ENCODE measurements at places on chromosomes 3 and 15.
A peak's percentile ranks its signal among the peaks of the same experiment; 100 is the strongest.

DNA sequence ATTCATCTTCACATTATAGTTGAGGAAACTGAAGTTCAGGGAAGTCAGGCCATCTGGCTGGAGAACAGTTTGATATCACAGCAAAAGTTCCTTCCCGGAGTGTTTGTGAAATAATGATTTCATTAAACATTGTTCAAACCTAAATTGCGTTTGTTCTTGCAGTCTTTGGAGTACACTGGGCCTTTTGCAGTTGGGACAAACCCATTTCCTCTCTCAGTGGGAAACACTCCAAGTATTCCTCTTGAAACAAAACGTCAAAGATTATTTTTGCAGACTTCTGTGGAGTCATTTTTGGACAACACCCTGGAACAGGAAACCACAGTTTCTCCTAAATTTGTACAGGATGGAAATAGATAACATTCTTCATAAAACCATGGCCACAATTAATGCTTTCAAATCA lies 287.5 kb downstream of the PTPRG start:
- DNase-seq, result no peak

DNA sequence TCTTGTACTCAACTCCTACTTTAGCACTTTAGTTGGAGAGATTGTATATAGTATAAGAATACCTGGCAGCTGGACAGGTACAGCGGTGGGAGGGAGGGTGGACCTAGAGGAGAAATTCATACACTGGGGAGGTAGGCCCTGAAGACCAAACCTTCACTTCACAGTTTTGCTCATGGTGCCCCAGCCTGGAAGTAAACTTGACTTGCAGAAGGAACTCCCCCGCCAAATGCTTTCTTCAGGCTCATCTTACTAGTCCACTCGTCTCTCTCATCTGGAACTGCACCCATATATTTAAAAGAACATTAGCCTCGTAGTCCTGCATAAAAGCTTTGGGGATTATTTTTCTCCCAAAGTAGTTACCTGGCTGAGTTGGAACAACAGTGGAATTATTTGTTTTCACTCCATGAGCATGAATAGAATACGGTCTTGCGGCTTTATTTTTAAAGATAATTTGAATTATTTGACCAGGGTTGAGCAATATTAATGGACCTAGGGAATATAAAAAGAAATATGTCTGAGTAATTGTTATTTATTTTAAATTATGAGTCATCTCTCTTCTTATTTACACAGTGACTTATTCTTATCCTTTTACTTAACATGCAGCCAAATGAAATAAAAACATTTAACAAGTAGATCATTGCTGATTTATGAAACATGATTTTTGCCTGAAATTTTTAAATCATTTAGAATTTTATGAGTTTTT lies 25.5 kb upstream of the CP start:
- DNase-seq, result no peak

- no peak for DNase-seq
These were observed 243.9 kb downstream of the SHQ1 start for GRCh38 chr3:72604328-72604727.

- DNase-seq, result no peak
These were observed 6.9 kb upstream of the AP2M1 start for GRCh38 chr3:184167786-184168185.

- DNase-seq, result no peak
These were observed 28.3 kb downstream of the AP3B2 start for GRCh38 chr15:82681371-82681770.

DNA sequence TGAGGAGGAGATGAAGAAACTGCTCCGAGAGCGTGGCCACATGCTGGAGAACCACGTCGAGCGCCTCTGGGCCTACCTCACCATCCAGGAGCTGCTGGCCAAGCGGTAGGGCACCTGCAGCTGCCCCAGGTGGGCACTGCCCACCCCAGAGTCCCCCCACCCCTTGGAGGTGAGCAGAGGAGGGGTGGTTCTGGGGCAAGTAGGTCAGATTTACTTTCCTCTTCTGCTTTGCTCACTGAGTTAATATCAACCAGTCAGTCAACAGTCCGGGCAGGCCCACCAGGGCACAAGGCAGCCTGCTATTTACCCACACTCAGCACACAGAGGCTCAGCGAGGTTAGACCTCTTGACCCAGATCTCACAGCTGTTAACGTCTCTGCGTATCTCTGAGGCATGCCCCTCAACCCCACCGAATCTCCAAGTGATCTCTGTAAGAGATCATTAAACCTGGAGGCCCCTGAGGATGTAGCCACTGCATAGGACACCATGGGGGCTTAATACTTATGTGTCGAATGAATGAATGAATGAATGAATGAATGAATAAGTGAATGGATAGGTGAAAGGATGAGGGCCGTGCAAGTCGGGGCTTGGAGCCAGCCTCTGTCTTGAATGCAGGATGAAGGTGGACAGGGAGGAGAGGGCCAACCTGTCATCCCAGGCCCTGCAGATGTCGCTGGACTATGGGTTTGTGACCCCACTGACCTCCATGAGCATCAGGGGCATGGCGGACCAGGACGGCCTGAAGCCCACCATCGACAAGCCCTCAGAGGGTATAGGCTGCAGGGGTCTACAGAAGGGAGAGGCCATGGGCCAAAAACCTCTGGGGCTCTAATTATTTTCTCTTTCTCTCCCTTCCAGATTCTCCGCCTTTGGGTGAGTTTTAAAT lies 8.0 kb upstream of the ITIH3 start:
- no peak for DNase-seq

- DNase-seq, result no peak
These were observed 22.4 kb downstream of the SENP5 start for GRCh38 chr3:196889844-196890708.

DNA sequence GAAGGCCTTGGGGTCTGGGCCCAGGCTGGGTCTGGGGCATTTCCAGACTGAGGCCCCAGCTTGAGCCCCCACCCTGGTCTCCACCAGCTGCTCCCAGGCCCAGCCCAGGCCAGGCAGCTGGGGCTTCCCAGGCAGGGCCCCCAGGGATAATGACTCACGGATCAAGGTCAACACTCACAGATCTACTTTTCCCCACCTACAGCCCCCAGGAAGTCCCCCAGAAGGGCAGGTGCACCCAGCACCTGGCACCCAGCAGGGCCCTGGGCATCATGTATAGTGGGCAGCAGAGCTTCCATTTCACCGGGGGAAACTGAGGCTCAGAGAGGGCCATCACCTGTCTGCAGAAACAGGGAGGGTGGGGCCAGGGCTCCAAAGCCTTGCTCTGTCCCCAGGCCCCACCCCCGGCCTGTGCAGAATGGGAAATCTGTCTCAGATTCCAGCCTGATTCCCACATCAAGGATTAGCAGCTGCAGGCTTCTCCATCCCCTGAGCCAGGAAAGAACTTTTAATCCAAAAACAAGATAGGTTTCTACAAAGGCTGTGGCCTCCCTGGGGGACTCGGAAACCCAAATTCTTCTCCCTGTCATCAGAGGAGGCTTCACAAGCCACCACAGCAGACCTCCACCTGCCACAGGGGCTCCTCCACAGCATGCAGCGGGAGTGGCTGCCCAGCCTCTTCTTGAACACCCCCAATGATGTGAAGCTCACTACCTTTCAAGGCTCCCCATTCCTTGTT lies 49.8 kb downstream of the IQSEC1 start:
- no peak for DNase-seq

- no peak for DNase-seq
These were observed 32.9 kb upstream of the CRTC3 start for GRCh38 chr15:90496791-90497190.

- no peak for DNase-seq
These were observed 384.0 kb upstream of the KCNMB2 start for GRCh38 chr3:178152031-178152806.

DNA sequence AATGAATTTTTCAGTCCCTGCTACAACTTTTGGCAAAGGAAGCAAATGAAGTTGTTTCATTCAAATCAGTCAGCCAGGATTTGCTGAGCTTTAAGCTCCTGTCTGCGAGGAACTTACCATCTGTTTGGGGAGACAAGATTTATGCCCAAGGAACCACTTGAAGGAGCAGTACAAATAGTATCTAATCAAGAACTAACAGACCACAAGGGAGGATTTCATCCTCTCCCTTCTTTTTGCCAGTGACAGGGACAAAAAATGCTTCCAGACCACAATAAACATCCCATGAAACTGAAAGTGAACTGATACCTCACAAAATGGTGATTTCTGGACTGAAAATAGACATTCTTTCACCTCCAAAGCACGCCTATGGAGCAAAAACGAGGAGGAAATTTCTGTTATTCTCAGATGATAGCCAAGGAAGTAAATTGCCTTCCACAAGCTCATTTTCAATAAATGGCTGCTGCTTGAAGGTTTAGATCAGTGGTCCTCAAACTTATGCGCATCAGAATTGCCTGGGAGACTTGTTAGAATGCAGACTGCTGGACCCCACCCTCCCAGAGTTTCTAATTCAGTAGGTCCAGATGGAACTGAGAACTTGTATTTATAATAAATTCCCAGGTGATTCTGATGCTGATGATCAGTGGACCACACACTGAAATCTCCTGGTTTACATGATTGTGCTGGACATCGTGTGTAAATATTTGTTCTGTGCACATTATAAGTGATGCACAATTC lies 202.4 kb upstream of the GADL1 start:
- no peak for DNase-seq

DNA sequence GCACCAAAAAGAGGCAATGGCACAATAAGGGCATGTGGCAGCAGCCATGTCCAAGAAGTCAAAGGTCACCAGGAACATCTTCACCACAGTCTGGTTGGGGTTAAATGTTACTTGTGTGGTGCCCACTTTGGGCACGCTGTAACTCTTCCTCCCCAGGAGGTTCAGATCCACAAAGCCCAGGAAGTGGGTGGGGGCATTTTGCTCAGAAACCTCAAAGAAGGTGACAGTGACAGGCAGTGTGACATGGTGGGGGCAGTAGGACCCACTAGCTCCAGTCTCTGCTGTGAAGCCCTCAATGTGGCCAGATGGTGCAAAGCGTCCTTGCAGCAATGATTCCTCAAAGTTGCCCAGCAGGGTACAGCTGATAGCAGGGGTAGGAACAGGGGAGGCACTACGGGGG lies 5.8 kb downstream of the ZNF80 start:
- peak; percentile 67 for DNase-seq

GRCh38 chr3:194761384-194761783 lies 75.7 kb downstream of the FAM43A start:
- DNase-seq, result no peak

GRCh38 chr3:124246949-124247348 lies 255.0 kb upstream of the ROPN1 start:
- DNase-seq, result no peak

DNA sequence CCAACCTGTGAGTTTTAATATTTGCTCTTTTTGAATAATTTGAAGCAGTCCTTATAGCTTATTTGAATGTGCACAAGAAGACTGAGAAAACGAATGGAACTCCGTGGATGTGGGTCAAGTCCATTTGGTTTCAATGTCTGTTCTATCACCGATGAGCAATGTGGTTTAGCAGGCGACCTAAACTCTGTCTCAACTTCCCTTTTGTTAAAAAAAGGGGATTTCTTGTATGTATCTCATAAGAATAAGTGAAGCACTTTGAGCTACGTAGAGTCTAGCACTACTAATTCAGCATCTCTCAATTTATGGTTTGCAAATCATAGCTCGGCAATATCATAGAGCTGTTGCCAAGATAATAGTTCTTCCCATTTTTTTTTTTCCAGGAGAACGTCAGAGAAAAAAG lies 4.6 kb upstream of the SKIL start:
- DNase-seq, result no peak

DNA sequence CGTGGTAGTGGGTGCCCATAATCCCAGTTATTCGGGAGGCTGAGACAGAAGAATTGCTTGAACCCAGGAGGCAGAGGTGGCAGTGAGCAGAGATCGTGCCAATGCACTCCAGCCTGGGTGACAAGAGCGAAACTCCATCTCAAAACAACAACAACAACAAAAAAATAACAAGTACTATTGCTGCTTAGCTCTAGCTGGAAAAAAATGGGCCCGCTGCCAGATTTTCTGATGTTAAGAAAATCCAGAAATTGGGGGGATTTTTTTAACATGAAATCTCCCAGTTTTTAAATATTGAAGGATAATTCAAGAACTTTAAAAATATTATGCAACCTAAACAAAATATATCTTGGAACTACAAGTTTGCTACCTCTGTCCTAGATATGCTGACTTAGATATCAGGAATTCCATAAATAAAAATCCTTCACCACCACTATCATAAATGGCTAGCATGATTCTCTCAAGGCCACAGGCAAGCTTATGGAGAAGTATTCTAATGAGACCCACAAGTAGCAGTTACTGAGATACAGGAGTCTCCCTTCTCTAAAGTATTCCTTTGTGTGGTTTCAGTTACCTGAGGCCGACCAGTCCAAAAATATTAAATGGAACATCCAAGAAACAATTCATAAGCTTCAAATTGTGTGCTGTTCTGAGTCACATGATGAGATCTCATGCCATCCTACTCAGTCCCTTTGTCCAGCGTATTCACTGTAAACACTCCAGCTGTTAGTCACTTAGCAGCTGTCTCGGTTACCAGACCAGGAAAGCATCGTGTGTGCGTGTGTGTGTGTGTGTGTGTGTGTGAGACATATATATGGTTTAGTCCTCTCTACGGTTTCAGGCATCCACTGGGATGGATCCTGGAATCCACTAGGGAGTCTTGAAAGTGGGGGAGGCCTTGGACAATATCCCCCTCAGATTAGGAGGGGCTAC lies 277.2 kb downstream of the TBL1XR1 start:
- DNase-seq, result no peak

DNA sequence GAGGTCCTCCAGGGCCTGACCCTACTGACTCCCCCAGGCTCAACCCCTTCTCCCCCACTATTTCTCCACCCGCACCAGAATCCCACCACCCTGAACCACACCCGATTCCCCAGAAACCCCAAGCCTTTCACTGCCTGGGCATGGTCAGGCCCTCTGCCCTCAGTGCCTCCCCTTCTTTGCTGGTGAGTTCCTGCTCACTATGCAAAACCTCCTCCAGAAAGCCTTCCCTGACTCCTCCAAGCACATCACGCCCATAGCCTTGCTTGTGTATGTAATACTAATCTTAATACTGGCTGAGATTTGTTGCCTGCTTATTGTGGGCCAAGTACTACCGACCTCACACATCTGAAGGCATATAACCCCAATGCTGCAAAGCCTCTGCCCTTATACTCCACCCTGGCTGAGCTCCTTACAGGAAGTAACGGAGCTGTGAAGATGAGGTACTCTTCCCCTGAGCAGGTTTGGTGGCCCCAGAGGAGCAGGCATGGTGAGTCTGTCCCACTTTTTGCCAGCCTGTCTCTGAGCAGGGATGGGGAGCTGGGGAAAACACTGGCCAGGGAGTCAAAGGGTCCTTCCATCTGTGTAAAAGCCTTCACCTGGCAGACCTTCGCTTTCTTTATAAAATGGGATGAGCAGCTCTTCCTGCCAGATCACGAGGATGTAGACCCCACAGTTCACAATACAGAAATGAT lies 9.5 kb downstream of the RAB6B start:
- peak; percentile 14 for DNase-seq

All from activated CD8-positive, alpha-beta T cell treated with anti-CD3 and anti-CD28 coated beads, Interleukin-2, amount 10 ng/mL, durations not matched to agents 7 days and 5 days (primary cell).